ENCODE measurements at places on chromosomes 1 and 21. TPM values are rescaled to one million over a fixed set of nuclear protein-coding genes. Genes with fewer than 3 reads are reported as not detected.

Gene TRABD2B
- total RNA-seq, result not detected

Gene SLC6A9
- total RNA-seq, result 0.55 TPM

Gene CD2
- not detected for total RNA-seq

Gene C1orf210
- total RNA-seq, result not detected

Gene HOOK1
- not detected for total RNA-seq

Gene NECTIN4
- total RNA-seq, result 2.4 TPM

Gene ACTN2
- not detected for total RNA-seq

Gene TRAF3IP3
- total RNA-seq, result not detected

Gene CA14
- total RNA-seq, result 42.6 TPM

Gene C1orf226
- 2.4 TPM for total RNA-seq

Gene PRCC
- total RNA-seq, result 51.1 TPM

Gene RIMS3
- 8.9 TPM for total RNA-seq

Gene EFHD2
- total RNA-seq, result 52.5 TPM

Gene RHD
- not detected for total RNA-seq

Gene RGS13
- not detected for total RNA-seq

Gene RNF186
- not detected for total RNA-seq

Gene CAPN2
- total RNA-seq, result 170 TPM

Gene FCRL6
- total RNA-seq, result not detected

Gene ZC3H11A
- total RNA-seq, result 40.6 TPM

Gene SEC16B
- not detected for total RNA-seq
